ENCODE measurements at places on chromosomes 11 and 22.

- peak; percentile 49 for DNase-seq
These were observed 215.4 kb upstream of the UBASH3B start for GRCh38 chr11:122439866-122440810.

GRCh38 chr11:57646799-57647303, 2.9 kb downstream of the YPEL4 start:
- DNase-seq: no peak

GRCh38 chr11:83945976-83946375, 659.8 kb upstream of the CCDC90B start:
- no peak for DNase-seq

DNA sequence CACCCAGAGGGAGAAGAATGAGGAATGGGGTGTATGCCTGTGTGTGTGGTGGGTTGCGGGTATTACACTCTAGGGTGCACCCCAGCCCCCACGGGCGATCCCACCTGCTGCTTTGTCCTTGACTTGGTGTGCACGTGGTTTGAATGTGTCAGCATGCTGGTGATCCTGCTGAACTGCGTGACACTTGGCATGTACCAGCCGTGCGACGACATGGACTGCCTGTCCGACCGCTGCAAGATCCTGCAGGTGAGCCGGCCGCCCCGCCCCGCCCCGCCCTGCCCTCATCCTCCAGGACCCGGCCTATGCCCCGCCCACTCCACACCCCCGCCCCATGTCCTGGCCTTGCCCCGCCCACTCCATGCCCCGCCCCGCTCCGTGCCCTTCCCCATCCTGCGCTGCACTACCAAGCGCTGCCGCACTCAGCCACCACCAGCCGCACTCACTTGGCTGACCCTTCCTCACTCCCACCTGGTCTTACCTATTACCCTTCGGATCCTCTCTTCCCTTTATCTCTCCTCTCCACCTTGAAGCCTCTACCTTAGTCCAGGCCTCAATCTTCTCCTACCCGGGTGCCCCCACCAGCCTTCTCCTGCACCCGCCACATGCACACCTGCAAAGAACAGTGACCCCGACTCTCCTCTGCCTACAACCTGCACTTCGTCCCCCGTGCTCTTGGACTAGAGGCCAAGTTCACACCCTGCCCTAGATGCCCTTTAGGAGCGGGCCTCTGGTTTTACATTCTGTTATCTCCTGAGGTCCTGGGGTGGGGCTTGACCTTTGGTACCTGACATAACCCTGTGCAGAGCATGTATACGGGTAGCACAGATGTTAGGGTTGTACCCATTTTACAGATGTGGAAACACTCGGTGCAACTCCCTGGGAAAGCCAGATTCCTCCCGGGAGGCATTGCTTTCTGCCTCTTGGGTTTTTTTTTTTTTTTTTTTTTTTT, 27.7 kb downstream of the CACNA1I start:
- DNase-seq: no peak

DNA sequence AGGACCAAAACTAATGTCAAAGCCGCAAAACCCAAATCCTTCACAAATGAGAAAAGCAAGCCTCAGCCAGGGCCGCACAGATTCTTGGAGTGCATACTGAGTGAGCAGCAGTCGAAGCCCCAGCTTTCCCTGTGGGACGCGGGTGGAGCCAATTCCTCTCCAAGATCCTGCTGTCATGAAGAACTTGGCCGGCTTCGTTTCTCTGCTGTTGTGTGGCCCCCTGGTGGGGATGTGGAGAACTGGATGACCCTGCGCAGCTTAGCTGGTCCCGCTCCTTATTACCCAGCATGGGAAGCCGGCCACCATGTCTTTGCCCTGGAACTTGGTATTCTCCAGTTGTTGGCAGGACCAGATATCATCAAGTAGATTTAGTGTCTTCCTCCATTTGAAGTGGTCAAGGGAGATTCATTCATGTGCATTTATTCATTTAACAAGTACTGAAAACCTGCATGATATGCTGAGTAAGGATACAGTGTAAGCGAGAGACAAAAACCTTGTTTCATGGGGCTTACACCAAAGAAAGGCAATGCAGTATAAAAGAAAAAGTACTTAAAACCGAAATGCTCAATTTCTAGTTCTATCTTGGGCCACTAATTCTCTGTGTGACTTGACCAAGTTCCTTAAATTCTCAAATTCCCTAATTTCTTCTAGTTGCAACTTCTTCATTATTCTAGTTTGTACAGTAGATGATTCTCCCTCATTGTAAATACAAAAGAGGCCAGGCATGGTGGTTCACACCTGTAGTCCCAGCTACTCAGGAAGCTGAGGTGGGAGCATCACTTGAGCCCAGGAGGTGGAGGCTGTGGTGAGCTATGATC, 56.7 kb upstream of the CRTAM start:
- DNase-seq: peak; percentile 93

DNA sequence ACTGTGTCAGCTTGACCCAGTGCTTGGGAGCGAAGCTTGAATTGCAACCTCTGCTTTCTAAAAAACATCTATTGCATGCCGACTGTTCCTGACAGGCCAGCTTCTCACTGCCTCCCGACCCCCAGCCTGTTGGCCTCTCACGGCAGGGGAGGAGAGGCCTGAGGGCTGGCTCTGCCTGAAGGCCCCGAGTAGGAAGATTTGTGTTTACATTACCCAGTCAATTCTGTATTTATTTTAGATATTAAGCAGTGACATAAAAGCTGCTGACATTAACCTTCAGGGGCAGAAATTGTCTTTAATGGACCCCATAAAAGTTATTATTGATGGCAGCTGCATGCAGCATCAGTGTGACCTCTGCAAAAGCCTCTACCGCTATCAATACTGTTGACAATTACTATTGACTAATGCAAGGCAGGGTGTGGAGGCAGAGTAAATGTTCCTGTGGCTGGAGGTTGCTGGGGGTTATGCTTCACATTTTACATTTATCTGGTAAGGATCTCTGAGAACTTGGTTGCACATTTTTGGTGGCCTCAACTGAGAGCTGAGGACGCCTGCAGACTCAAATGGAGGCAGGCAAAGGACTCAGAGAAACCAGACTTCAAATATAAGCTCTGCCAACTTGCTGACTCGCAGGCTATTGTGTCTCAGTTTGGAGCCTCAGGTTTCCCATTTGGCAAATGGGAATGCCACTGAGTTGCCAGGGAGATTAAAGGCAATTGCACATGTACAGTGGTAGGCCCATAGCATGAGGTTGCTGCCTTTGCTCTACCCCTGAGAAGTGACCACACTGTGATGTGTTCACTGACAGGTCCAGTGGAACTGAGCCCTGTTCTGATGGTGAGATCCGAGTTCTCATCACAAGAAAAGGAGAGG, 380.5 kb downstream of the TENM4 start:
- no peak for DNase-seq

DNA sequence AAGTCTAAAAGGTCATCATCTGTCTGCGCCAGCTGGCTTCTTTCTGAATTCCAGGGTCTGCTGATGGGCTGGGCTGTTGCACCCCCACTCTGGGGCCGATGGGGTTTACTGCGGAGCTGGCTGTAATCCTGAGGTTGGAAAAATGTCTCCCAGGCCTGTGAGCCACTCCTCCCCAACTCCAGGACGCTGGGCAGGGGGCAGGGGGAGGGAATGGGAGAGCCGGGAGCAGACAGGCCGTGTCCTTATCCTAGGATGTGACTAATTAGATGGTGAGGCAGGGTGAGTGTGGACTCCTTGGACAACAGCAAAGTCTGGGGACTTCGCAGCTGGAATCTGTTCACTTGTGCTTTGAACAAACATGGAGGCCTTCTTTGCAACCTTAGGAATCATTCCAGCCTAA, 48.7 kb downstream of the LRRC32 start:
- DNase-seq: no peak

GRCh38 chr11:116517077-116517476, 255.7 kb downstream of the BUD13 start:
- no peak for DNase-seq

DNA sequence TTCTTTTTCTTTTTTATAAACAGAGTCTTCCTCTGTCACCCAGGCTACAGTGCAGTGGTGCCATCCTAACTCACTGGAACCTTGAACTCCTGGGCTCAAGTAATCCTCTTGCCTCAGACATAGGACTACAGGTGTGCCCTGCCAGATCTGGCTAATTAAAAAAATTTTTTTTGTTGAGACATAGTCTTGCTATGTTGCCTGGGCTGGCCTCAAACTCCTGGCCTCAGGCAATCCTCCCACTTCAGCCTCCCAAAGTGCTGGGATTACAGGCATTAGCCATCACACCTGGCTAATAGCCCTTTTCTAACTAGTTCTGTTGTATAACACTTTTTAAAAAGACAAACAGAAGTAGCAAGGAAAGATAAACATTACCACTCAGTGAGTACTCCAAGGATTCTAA, 57.4 kb downstream of the CSTF3 start:
- DNase-seq: no peak

- no peak for DNase-seq
These were observed 1.8 kb downstream of the MTMR2 start for GRCh38 chr11:95922099-95922498.

DNA sequence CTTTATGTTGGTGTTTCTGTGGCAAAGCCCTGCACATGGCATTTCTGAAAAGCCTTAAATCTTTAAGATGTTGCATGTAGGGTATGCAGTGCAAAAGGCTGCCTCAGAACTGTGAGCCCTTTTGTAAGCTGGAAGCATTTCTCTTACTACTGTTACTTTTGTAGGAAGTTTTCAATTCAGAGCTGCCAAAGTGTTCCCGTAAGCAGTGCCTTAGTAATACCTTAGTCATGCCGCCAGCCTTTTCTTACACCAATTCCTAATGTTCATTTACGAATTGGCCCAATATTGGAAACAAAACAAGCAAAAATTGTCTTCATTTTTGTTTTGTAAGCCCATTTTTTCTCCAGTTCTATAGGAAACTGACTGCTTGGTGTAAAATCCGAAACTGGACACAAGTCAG, 67.4 kb upstream of the RASSF10 start:
- DNase-seq: no peak

DNA sequence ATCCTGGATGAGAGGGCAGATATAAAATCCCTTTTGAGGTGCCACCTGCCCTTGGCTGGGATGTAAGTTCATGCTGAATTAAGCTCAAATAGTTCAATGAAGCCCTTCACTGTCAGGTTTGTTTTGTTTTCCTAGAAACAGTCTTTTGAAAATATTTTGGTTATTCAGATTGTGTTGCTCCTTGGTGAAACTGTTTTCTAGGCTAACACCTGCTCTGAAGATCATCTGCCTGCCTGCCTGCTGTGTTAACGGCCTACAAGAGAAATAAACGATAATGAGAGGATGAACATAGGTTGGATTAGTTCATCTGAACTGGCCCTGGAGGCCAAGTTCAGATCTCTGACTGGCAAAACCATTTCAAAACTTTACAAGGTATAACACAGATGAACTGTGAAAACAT, 67.4 kb downstream of the ZBTB44 start:
- DNase-seq: no peak

GRCh38 chr11:24628224-24628776, 131.4 kb downstream of the LUZP2 start:
- DNase-seq: no peak

GRCh38 chr11:10122326-10123197, 171.5 kb downstream of the SBF2 start:
- DNase-seq: peak; percentile 49

GRCh38 chr22:20058989-20059770, 20.9 kb upstream of the DGCR8 start:
- DNase-seq: no peak

DNA sequence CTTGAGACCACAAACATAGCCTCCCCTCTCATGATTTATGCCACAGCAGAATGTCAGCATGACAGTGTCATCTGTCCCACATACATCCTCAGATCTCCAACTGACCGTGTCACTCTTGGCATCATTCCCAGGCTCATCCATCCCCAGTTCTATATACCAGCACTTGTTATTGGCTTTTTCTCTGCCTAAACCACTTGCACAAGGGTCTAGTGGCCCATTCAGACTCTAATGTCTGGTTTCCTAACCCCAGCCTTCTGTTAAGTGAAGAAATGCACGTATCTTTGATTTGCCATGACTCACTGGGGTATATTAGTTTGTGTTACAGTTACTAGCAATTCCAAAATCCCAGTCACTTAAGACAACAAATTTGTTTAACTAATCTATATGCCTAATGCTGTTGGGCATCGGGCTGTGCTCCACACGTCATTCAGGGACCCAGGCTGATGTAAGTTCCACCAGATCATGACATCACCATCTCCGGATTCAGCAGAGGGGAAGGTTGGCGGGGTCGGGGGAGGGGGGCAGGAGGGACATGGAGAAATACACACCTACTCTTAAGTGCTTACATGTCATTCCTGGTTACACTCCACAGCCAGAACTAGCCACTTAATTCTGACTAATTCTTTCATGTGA, 517.4 kb downstream of the BUD13 start:
- DNase-seq: no peak

- no peak for DNase-seq
These were observed 11.5 kb upstream of the CRKL start for GRCh38 chr22:20905415-20906386.

DNA sequence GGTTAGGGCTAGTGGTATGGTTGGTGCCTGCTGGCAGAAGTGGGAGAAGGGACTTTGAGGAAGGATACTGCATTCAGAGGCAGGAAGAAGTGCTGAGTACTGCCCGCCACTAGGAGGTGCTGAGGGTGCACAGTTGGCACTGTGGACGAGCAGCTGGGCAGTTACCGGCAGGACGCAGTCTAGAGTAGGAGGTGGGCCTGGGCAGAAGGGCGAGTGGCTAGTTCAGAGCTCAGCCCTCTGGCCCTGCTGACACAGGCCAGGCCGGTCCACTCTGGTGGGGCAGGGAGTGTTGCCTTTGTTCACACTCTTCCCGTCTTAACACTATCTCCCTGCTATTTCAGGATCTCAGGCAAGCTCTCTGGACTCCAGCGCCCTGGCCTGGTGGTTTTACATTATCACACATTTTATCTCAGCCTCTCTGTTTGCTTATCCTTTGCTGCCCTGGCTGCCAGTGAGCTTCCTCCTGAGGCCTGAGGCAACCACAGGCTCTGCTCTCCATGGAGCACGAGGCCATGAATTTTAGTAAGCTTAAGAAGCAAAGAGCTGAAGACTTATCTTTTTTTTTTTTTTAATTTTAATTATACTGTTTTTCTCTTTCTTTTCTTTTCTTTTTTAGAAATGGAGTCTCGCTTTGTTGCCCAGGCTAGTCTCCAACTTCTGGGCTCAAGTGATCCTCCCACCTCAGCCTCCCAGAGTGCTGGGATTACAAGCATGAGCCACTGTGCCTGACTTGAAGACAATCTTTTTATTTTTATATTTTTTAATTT, 26.9 kb downstream of the SNAP29 start:
- peak; percentile 75 for DNase-seq

DNA sequence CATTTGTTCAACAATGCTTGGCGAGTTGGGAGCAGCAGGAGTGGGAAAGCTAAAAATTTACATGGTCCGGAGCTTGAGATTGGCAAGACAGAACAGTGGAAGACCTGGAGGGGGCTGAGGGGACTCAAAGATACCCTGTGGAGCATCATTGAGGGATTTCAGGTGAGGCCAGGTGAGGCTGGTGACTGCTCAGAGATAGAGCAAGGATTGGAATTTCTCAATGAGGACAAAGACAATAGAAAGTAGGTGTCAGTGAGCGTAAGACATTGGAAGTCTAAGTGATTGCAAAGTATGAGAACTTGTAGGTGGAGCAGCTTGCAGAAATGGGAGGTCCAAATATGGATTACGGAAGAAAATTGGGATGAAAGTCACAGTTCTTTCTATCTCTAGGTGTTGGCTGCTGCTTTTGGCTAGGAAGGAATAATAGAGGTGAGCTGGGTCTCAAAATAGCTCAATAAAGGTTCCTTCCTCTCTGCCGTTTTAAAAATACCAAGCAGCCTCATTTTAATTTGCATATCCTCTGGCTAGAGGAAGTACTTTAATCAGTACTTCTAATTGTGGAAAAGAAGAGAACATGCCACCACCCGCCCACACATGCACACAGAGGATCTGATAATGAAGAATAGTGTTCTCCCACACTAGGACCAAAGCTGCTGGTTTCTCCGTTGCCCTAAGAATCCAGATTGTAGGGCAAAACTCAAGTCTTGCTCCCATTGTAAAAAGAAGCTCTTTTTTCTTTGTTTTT, 41.8 kb upstream of the SORL1-AS1 start:
- DNase-seq: no peak

All from AG10803 (cell line).